ENCODE measurements at places on chromosomes 11 and 22. TPM values are rescaled to one million over a fixed set of nuclear protein-coding genes. Genes with fewer than 3 reads are reported as not detected.

DNA sequence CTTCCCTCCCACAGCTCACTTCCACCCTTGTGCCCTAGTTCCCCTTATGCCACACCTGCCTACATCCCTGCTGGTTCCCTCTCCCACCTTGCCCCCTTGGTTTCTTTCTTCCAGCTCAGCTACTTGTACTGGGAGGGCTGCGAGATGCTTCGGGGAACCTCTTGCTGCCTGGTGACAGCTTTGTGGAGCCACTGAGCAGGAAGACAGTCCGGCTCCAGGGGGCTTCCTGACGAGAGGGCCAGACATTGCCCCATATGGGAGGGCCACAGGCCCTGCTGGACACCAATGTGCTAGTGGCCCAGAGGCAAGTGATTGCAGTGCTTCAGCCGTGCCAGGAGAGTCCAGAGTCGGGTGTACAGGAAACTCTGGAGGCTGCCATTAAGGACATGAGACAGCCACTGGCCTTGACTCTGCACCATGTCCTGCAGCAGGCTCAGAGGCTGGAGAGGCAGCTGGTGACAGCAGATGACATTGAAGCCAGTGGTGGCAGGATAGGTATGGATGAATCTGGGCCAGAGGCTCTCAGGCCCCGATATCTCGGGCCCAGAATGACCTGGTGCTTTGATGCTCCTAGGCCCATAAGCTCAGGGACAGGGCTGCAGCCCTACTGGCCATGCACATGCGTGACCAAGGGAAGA, 54.3 kb downstream of the BTG4 start:
- no peak for DNase-seq

GRCh38 chr11:70158201-70158600, 44.9 kb upstream of the FADD start:
- no peak for DNase-seq

DNA sequence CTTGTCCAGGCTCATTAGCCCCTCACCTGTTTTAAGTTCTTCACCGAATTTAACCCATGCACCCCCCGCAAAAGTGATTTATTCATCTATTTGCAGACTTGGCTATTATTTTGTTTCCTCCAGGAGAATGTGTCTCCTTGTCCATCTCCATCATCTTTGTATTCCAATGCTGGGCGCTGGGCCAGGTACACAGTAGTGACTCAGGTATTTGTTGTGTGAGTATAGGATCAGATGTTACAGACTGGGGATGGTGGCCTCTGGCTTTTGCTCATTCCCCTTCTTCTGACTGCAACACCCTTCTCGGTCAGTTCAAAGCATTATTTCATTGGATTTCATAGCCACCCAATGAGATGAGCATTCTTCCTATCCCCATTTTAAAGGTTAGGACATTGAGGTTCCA, 408.2 kb downstream of the MN1 start:
- no peak for DNase-seq

GRCh38 chr11:15816260-15816871, 540.0 kb downstream of the SOX6 start:
- no peak for DNase-seq

DNA sequence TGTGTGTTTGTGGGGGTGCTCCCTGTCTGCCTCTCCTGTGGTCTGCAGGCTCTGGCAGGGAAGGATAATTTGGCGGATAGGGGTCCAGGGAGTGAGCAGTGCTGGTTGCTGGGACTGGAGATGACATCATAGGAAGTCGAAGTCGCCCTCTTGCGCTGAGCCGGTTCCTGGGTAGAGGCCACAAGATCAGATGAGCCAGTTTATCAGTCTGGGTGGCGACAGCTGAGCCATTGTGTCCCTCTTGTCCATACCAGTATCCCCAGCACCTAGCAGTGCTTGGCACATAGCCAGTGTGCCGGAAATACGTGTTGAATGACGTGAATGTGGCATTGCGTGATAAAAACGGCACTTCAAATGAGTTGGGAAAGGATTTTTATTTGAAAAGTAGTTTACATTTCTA, 9.8 kb downstream of the APOL5 start:
- DNase-seq, result no peak

Gene RCE1
- total RNA-seq, result 18.6 TPM

Gene KRTAP5-5
- not detected for total RNA-seq

Gene RBMXL2
- not detected for total RNA-seq

Gene C22orf42
- total RNA-seq, result not detected

Gene WBP2NL
- 1.8 TPM for total RNA-seq
